ENCODE measurements at places on chromosomes 7 and 10.

DNA sequence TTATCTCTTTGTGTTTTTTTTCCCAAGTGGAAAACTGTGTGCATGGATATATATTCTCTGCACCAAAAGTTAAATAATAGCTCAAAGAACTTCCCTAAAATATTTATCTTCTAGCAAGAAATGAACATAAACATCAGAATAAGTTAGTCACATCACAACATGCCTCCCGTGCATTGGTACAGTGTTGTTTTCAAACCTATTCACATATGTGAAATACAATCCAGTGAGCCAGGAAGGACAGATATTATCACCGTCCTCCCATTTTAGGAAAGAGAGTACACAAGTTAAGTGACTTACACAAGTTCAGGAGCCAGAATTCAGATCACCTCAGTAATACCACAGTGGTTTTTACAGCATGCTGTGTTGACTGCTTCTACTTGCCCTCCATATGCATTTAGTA is 22.2 kb downstream of the ARMH3 start:
- no peak for DNase-seq

DNA sequence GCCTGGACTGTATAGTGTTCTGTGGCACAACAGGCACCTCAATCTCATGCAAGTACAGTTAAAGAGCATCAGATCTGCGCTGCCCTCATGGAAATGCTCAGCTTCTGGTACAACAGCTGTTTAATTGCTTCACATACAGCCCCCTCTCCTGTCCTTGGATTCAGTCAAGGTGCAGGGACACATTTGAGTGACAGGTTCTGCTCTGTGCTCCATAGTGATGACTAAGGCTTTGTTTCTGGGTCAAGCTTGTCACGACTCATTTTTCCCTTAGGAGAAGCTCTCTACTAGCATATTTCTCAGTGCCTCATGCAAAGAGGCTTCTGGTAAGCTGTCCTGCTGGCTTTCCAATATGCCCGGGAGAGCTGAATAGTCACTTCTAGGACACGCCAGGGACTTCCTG is 26.8 kb upstream of the MYO3A start:
- DNase-seq: no peak

- DNase-seq: no peak
Measured at GRCh38 chr7:107130487-107131220, 38.1 kb upstream of the HBP1 start.

- DNase-seq: no peak
Measured at GRCh38 chr7:35522697-35523096, 172.2 kb downstream of the HERPUD2 start.

GRCh38 chr10:124040451-124041188 is 52.8 kb downstream of the CHST15 start:
- DNase-seq: no peak

All from SIG-M5 (cell line).